ENCODE measurements at places on chromosomes 3 and 15.

GRCh38 chr3:62679988-62680387 lies 195.2 kb downstream of the CADPS start:
- DNase-seq, result no peak

DNA sequence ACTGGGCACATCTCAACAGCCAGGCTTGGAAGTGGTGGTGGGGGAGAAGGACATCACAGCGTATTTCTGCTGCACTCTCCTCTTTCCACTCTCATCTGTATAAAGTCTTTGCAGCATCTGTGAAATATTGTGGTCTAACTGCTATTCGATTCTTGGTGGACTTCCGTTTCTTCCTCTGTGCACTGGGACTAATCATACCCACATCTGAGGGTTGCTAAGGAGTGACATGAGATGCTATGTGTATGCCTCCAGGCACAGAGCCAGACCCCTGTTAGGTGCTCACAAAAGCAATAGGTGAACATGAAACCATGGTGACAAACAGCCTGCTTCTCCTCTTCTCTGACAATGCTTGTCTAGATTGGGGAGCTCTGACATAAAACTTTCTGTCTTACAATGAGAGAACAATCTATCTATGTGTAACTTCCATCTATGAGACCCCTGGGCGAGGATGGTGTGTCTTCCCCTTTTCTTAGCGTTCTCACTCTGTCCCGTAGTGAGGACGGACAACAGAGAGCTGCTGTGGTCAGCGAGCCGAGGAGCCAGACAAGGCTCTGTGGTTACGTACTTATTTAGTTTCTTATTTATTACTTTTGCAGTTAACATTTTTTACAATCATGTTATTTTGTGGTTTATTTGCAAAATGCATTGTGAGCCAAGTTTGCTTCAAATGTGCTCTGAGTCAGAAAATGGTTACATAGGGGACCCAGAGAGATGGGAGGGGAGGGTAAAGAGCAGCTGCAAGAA lies 196.7 kb upstream of the TPRG1 start:
- no peak for DNase-seq

GRCh38 chr3:149512073-149512782 lies 37.7 kb downstream of the TM4SF4 start:
- peak; percentile 66 for DNase-seq

- DNase-seq, result no peak
Observed at GRCh38 chr3:94453864-94454263, 391.0 kb downstream of the NSUN3 start.

DNA sequence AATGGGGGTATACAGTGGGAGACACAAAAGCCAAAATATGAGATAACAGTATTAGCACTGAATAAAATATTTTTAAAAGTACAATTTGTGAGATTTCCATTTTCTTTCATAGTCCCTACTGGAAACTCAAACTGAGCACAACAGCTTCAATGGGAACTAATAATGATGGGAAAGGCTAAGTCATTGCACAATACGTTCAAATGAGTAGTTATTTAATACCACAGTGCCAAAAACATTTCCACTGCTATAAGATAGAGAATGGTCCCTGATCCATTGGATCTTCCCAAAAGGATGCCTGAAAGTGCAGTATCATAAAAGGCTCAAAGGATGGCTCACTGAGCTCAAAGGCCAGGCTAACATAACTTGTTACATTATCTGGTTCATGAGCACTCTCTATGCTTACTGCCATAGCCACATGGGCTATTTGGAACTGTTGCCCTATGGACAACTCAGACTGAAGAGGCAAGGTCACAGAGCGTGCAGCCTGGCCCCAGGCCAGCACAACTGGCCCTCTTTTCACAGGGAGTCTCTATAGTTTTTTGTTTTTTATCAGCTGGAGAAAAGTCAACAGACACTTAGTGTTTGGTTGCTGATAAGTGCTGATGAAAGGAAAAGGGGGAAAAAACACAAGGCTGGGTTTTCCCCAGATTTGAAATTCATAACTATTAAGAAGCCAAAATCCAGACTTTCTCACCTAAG lies 54.1 kb upstream of the PPIB start:
- no peak for DNase-seq

GRCh38 chr3:149226776-149227175 lies 5.1 kb upstream of the CP start:
- DNase-seq, result no peak

GRCh38 chr15:31752065-31752762 lies 278.1 kb upstream of the CHRNA7 start:
- DNase-seq, result no peak

- no peak for DNase-seq
Observed at GRCh38 chr3:128949158-128949557, 44.7 kb downstream of the CFAP92 start.

GRCh38 chr15:25710184-25710583 lies 152.9 kb downstream of the ATP10A start:
- no peak for DNase-seq

- peak; percentile 79 for DNase-seq
Observed at GRCh38 chr3:143727391-143727790, 120.9 kb downstream of the SLC9A9 start.

DNA sequence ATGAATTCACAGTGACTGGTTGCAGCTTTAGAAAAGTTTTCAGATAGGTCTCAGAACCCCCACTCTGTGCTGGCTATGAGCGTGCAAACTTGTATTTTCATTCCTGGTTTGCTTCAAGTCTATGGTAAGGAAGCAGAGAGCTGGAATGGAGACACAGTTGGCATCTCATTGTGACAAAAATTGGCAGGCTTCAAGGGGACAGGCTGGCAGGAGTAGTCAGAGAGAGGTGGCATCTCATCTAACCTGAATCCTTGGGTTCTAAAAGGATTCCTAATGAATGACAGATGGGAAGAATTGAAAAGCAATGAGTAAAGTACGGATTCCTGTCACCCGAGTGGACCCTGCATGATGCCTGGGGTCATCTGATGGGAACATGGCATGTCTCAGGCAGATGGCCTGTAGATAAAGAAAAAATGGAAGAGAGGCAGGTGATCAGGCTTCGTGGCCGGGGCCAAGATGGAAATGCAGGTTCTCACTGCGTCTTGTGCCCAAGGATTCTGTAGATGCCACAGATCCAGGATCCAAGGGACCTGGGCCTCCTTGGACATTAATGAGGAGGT lies 89.4 kb upstream of the ABHD17C start:
- DNase-seq, result no peak

GRCh38 chr3:133443649-133444422 lies 44.0 kb downstream of the BFSP2 start:
- DNase-seq, result peak; percentile 18

DNA sequence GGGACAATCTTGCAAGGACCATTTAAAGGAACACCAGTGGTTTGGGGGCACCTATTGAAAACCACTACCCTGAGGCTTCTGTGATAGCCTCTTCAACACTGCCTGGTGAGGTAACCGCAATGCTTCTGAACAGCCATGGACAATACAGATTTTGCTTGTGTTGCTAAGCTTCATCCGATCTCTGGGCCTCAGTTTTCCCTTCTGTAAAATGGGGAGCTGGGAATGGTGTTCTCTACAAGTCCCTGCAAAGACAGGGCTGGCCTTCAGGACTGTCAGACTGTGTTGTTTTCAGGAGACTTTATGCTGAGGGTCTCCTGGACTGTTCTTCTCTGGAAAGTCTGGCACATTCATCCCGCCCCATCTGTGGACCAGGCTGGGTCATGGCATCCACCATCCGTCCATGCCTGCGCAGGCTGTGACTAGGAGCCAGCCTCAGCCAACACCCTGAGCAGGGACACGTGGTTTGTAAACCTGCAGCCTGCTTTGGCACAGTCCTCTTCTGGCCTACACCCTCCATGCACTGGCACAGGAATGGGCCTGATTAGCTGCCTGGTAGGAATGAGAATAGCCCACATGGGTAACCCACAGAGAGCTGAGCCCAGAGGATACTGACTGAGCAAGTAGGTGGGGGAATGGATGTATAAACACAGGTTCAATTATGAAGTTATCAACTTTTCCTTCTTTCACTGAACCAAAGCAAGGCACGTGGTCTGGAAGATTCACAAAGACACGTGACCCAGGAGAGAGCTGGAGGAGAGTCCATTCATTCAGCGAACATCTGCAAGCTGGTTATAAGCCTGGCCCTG lies 55.3 kb downstream of the ROPN1B start:
- no peak for DNase-seq

DNA sequence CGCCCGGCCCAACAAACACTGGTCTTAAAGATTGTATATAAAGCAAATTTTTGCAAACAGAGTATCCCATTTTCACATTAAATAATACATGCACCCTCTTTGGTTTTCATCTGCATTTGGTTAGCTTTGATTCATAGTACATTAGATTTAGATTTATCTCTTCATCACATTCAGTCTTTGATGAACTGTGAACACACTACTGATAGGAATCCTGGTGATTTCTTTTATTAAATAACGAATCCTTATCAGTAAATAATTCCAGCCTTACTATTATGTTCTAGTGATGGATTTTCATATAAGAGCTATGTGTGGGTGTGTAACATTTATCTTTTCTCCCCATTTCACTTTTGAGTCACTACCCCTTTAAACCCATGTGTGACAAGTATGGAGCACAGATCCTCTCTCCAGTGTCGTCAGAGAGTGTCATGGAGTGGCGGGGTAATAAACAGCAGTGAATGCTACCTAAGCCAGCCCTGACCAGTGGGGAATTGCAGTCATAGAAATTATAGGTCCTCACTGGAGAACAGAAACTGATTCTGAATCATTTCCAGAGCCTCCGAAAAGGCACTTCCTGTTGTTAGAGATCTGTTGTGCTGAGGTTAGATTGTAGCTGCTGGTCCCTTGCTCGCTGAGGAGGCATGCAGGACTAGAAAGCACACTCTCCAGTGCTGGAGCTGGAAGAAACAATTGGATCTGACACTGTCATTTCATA lies 22.0 kb downstream of the SLC7A14 start:
- no peak for DNase-seq

DNA sequence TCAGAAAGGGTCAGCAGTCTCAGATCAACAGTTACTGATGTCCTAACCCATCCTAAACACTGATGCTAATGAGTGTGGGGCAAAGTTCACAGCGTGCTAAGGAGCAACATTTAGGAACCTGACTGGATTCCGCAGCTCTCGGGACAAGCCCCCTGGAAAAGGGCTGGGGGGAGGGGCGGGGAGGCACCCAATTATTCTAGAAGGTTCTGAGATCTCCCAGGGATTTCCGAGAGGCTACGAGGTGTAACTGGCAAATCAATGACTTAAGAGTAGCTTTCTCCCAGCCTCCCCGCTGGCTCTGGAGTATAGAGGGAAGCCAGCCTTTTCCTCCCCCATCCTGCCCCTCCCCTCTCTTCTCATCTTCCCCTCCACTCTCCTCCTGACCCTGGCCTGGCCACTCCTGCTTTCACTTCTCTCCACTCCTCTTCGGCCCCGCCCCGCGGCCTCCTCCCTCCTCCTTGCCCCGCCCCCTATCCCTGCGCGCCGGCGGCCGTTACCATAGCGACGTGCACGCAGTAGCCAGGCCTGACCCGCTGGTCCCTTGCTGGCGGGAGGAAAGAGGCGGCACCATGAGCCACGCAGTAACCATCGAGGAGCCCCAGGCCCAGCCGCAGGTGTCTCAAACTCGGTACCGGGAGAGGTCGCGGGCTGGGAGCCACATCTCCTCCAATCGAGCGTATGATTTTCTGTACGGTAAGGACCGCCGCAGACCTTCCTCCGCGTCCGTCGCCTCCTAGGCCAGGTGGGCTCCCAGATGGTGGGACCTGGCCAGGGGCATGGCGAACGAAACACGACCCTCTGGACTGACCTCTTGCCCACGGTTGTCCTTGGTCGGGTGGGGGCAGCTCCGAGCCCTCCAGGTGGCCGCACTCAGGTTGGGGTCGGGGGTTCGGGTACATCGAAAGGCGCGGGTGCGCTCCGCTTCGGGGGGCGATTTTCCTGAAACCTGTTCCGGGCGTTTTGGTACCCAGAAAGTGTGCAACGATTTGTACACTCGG lies at the start of gene CFAP91:
CFAP91 (plus strand) TSS at position 493 of the 998 bp plus-strand sequence; CDS start at position 570, 77 bp downstream.
- peak; percentile 49 for DNase-seq

DNA sequence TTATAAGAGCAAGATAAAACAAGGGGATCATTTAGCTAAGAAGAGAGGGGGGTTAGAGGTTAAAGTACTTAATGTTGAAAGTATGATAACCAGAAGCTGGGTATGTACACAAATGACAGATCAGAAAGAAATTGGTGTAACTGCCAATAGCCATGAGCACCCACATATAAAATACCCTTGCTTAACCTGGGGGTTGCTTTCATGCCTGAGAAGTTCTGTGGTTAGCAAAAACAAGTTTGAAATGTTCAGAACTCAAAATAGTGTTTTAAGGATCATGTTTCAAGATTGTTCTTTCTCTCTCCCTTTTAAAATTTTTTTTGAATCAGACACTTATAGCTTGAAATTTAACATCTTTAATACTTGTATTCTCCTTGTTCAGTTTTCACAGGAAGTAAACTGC lies 321.4 kb upstream of the GBE1 start:
- DNase-seq, result no peak

- DNase-seq, result no peak
Observed at GRCh38 chr15:32774022-32774421, 56.2 kb downstream of the GREM1 start.

DNA sequence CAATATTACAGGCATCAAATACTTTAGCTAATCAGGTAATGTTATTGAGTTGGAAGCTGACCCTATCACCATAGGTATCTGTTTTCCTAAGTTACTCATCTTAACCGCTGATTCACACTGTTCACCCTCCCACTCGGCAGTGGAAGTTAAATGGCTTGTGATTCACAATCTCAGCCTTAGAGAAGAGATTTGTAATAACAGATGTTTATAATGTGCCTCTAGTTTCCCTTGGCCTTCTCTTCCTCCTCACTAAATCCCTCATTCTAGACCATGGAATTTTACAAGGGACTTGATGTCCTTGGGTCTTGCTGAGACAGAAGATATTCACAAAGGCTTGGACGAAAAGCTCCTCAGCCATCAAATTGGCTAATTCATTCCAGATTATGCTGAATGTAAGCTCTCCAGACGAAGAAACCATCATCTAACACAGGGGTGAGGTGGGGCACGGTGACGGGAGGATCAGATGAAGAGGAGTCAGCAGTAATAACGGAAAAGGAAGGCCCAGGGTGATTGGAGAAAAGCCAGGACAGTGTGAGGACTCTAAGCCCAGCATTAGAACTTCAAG lies 931.7 kb downstream of the MCTP2 start:
- no peak for DNase-seq

DNA sequence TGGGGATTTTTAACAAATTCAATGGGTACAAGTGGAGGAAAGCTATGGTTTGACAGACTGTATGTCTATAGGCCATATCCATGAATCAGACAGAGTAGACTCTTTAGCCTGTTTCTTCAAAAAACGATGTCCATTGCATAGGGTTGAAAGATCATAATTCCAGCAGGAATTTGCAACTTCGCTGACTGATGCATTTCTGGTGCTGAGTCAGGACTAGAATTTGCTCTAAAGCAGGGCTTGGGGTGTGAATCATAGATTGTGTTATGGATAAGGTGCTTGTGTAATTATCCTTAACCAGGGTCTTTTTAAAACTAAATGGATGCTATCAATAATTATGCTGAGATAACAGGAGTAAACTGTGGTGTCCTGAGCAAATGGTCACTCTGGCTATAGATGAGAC lies 200.4 kb upstream of the TBC1D5 start:
- no peak for DNase-seq

DNA sequence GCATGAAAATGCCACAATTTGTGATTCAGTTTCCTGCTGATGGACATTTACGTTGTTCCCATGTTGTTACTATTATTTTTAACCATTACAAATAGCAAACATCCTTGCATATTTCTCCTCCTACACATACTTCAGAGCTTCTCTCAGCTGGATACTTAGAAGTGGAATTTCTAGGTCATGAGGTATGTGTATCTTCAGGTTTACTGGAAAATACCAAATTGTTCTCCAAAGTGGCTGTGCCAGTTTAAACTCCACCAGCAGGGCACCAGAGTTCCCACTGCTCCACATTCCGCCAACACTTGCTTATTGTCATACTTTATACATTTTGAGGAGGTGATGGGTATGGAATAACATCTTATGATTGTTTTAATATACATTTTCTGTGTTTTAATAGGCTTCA lies 45.7 kb downstream of the PRR23E start:
- DNase-seq, result no peak
